ENCODE measurements at places on chromosomes 12 and 14.

- no peak for DNase-seq
Measured at GRCh38 chr14:96272777-96273473, 16.9 kb downstream of the BDKRB1 start.

- no peak for DNase-seq
Measured at GRCh38 chr12:79648881-79649280, 41.9 kb downstream of the PAWR start.

GRCh38 chr12:83074358-83074894, 387.7 kb downstream of the TMTC2 start:
- DNase-seq: no peak

GRCh38 chr14:38904959-38905358, 198.1 kb downstream of the SEC23A start:
- DNase-seq: no peak

GRCh38 chr12:20000229-20000849, 368.0 kb upstream of the PDE3A start:
- no peak for DNase-seq

DNA sequence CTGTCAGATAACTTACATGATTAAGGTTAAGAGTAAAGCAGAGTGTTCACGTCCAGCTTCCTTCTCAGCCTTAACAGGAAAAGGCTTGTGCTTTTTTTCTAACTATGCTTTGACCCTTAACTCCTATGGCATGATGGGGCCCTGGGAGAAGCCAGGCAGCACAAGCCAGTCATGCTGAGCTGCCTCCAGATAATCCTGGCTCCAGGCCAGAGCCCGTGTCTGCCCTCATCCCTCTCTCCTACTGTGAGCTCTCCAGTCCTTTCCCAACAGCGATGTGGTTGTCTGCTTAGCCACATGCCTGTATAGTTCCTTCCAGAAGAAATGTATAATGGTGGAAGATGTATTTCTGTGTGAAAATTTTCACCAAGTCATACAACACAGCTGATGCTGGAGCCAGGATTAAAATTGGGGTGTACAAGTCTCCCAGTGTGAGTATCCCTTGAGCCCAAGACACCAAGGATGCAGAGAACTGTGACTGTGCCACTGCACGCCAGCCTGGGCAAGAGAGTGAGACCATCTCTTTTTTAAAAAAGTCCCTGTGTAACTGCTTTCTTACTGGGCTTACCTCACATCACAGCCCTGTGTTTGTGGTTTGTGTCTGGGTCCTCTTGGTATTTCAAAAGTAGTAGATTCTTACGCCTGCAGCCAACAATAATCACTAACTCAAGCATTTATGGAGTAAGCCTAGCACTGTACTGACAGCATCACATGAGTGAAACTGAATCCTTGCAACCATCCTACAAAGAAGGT, 7.9 kb upstream of the ITFG2 start:
- DNase-seq: no peak

- DNase-seq: no peak
Measured at GRCh38 chr12:2214411-2214810, 161.6 kb downstream of the CACNA1C start.

- DNase-seq: no peak
Measured at GRCh38 chr12:123199936-123200335, 33.0 kb downstream of the MPHOSPH9 start.

GRCh38 chr12:56955631-56956256, 1.7 kb downstream of the RDH16 start:
- DNase-seq: no peak

DNA sequence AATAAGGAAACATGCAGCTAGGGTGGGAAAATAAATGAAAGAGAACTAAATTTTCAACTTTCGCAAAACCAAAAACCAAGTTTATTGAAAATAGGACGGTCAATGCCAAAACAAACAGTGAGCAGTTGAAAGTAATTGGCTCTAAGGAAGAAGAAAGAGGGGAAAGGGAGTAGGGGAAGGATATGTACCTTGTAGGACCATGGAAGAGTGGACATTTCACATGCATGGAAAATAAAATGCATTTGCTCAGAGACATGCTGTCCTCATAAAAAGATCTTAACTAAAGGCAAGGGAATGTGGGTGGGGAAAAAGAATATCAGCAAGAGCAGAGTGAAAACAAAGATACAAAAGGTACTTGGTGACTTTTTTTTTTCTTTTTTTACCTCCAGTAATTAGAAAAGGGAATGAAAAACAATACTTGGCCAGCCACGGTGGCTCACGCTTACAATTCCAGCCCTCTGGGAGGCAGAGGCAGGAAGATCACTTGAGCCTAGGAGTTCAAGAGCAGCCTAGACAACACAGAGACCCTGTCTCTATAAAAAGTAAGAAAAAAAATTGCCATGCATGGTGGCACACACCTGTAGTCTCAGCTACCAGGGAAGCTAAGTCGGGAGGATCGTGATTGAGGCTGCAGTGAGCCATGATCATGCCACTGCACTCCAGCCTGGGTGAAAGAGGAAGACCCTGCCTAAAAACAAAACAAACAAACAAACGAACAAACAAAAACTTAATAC, 6.6 kb downstream of the TXNDC16 start:
- no peak for DNase-seq

DNA sequence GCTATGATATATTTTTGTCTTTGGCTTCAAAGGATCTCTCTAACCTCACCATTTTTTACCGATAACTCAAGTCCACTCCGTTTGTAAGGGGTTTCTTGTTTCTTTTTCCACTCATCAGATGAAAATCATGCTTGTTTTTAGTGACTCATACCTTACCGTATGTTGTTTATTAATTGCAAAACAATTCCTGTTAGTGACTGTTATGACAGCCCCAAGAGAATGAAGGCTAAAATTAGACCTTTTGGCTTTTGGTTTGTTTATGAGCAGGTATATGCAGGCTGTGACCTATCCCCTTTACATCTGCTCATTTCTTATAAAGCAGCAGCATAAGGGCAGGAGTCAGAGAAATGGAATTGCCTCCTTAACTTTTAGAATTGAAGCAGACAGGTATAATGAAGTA, 319.8 kb downstream of the CEP128 start:
- no peak for DNase-seq

All from stimulated activated CD8-positive, alpha-beta memory T cell treated with anti-CD3 and anti-CD28 coated beads, Interleukin-12 subunit alpha, Interleukin-12 subunit beta, amount 100 ng/mL, for 4 hours (primary cell).